ENCODE measurements at places on chromosomes 3 and 15.

DNA sequence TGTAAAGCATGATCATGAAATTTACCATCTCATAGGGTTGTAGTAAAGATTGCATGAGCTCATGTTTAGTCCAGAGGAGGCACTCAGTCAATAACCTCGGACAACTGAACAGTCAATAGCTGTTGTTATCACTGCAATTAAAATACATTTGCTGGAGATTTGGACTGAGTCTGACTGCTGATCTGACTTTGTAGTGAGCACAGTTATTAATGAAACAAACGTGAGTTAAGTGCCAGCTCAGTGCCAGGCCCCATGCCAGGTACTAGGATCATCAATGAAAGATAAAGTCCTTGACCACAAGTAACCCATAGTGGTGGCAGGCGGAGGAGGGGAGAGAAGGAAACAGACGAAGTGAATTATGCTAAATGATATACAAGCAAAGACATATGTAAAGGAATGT lies 43.7 kb upstream of the PRICKLE2 start:
- no peak for DNase-seq

DNA sequence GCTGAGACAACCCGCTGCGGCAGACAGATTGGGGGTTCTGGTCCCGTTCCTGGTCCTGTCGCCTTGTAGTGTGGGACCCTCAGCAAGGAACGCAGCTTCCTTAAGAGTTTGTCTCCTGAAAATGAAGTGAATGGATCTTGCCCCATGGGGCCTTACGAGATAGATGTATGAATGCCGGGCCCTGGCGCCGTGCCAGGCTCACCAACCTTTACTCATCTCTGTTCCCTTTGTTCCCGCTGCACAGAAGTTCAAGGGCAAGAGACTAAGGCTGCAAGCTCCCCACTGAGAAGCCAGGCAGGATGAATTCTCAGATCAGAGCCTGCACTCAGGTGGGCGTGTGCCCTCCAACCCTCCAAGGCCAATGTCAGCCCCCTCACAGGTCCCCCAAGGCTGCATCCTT lies 162.7 kb upstream of the IQSEC1 start:
- no peak for DNase-seq

DNA sequence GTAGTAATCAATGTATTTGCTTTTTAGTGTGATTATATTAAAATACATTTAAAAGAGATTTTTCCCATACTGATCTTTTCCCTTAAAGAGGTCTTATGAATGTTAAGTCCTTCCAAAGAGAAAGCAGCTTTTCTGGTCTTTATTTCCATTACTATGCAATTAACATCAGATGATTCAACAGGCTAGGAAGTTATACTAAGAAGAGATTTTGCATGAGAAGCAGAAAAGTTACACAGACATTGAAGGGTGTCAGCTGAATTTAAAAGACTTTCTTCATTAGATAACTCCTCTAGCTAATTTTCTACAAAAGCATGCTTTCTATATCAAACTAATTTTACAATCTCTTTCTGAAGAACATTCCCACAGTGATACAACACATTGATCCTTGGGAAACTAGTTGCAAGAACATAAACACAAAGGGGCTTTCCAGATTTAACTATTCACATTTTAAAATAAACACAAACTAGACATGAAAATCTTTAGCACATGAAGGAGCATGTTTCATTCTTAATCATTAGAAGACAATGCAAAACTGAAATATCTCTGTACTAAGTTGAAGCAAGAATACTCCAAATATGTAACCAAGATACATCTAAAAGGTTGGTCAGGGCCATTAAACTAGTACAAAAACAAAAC lies 965.8 kb downstream of the ROBO1 start:
- no peak for DNase-seq

GRCh38 chr3:181694805-181695660 lies 16.7 kb upstream of the SOX2 start:
- DNase-seq = no peak

GRCh38 chr3:12027184-12027846 lies 23.1 kb downstream of the SYN2 start:
- DNase-seq = no peak

GRCh38 chr3:139292711-139293664 lies 50.8 kb upstream of the MRPS22 start:
- DNase-seq = no peak

DNA sequence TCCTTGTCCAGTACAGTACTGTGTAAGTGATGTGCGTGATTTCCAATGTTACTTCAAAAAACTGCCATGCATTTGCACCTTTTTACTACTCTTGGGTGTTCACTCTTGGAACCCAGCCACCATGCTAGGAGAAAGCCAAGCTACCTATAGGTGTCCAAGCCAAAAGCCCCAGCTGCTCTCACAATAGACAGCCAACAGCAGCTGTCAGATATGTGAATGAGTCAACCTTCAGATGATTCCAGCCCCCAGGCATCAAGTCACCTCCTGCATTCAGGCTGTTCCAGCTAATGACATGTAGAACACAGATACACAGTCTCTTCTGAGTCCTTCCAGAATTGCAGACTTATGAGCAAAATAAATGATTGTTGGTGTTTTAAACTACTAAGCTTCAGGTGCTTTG lies 417.7 kb upstream of the TGFBR2 start:
- DNase-seq = no peak

DNA sequence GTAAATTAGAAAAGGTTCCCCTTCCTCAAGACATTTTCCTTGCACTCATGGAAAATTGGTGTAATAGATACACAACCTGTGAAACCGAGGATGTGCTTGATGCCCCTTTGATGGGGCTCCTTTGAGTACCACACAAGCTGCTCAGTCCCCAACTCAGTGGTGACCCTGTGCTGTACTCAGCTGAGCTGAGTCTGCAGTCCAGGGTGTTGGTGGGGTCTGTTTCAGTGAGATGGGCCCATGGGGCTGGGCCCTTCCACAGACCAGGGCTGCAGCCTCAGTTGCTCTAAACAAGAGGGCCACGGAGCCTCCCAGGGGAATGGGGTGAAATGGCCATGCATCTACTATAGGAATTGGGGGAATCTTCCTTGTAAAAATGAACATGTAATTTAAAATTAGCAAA lies 39.3 kb downstream of the KY start:
- DNase-seq = no peak
